Renal cortical epithelial cell (primary cell): ENCODE measurements at places on chromosomes 2 and 18.

- no peak for DNase-seq
Observed at GRCh38 chr2:55932843-55933242, 9.3 kb upstream of the EFEMP1 start.

GRCh38 chr2:41750829-41751228 lies 297.0 kb upstream of the PKDCC start:
- DNase-seq, result no peak

- DNase-seq, result peak; percentile 85
Observed at GRCh38 chr2:103963146-103963725, 890.7 kb upstream of the POU3F3 start.

DNA sequence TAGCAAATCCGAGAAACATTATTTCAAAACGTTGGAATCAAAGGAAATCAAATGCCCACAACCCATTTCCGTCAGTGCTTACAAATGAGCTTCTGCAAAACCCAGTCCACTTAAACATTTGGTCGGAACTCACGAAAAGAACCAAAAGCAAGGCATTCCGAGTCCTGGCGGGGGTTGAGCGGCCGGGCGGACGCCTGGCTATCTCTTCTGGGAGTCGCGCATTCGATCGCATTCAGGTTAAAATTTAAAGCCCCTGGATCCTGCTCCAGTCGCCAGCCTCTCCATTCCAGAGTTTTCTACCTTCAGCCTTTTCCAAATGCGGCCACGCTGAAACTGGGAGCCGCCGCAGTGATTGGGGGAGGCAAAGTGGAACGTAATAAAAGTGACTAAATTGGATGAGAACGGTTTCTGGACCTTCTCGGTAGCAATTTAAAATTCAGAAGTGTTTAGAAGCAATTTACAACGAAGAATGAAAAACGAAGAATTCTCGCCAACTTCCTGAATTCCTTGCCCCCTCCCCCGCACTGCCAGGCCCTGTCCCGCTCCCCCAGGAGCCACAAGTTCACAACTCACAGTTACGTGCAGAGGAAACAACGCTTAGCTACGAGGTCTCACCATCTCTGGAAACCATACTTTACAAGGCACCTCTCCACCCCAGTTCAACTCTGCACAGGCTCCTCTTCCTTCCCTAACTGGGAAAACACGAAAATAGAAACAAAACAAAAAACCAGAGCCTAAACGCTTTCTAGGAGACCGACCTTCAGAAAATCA lies 1.7 kb upstream of the GATA6 start:
- DNase-seq, result no peak

DNA sequence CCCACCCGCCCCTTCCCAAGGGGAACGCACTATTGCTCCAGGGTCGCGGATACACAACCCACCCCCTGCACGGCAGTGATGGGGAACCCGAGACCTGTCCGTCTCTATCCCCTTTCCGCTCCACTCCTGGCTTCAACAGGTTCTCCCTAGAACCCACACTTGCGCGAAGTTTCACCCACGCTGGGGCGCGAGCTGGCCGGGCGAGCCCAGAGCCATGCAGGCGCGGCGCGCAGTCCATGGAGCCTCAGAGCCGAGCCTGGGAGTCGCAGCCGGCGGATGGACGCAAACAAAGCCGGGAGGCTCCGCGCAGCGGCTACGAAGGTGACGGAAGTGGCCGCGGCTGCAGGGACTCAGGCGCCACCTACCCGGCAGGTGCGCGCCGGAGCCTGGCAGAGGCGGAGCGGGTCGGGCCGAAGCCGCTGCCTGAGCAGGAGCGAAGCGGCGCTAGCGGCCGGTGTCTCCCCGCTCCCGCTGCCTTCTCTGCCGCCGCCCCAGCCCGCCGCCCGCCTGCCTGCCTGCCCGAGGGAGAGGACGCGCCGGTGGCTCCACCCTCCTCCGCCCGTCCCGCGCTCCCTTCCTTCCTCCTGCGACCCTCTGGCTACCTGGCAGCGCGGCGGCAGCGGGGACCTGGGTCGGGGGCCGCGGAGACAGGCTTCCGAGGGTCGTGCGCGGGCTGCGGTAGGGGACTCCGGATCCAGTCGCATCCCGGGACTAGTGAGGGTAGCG lies 14.0 kb downstream of the ALPG start:
- no peak for DNase-seq

DNA sequence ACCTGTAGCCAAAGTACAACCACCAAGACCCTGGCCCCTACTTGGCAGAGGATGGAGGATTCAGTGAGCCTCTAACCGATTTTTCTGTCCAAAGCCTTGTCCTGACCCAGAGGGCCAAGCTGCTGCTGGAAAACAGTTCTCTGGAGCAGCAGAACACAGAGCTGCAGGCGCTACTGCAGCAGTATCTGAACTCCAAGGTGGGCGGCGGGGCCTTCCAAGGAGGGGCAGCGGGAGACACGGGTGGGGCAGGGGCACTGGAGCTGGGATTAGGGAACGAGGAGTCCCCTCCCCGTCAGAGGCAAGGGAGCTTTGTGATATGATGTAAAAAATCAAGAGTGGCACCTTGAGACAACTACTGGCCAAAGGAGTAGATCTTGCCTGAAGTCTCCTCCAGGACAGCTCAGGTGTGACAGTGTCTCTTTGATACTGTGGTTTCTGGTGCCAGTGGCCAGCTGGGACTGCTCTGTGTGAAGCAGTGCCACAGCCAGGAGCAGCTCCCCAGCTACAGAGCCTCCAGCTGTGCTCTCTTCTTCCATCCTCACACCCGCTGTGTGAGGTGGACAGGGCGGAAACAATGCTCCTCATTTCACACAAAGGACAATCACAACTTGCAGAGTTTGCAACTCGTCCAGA lies 22.8 kb downstream of the OTOF start:
- no peak for DNase-seq

DNA sequence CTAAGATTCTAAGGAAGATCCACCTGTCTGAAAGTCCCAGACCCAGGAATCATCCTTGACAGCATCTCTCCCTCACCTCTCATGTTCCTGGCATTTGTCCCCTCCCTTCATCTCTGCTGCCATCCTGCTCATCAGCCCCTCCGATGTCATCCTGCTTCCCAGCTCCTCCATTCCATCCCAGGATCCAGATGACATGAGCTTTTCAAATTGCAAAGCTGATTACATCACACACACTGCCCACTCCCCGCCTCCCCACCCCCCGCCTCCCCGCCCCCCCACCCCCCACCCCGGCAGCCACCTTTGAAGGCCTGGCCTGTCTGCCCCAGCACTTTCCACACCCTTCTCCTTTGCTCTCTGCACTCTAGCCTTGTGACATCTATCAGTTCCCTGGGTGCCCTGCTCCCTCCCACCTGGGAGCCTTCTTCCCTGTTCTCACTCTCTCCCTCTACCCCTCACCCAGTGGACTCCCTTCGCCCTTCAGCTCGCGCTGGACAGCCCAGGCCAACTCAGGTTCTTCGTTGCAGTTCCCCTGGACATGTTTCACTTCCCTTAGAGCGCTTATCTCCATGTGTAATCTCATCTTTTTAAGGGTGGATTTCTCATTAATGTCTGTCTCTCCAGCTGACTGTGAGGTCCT lies 61.6 kb downstream of the DNMT3A start:
- no peak for DNase-seq

DNA sequence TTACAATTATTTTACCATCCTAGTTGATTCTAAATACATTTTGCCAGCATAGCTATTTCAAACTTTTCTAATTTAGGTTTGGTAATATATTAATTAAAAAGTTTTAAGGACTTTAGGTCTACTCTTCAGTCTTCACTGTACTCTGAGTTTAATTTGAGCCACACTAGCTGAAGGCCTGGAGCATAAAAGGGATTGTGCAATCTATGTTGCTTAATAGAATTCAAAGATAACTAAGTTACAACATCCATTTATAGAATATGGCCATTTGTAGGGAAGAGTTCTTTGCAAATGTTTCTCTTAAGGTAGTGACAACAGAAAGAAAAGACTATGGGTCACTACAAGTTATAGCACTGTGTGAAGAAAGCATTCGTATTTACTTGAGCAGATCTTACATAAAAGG lies 702.2 kb upstream of the NRXN1 start:
- peak; percentile 31 for DNase-seq
